ENCODE measurements at places on chromosomes 16 and 17.
A peak's percentile ranks its signal among the peaks of the same experiment; 100 is the strongest.

DNA sequence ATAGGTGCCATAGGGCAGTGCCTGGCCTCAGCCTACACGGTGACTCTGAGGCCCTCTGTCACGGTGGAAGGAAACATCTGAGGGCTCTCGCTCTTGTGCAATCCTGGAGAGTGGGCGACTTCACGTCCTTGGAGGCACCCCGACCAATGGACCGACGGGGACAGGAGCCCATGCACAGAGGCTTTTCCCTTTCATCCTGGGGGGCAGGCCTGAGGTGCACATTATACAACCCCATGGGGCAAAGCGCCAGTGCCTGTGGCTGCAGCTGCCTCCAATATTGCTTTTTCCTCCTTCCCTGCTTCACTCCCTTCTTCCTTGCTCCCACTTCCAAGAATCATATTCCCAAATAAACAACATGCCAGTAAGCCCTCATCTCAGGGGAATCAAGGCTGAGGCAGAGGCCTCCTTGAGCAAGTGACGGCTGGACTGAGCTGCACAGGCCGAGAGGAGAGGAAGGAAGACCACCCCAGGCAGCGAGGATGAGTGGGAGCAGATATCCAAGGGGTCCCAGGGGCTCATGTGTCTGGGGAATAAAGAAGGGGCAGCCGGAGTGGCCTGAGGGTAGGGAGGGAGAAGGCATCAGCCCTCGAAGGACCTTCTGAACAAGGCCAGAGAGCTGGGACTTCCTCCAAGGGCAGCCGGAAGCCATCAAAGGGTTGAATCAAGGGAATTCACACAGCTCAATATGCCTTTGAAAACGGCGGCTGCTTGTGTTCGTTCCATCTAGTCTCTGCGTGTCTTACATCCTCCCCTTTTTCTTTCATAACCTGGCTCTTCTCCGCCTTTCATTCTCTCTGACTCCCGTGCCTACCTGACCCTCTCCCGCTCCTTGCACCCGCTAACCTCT is 42.6 kb upstream of the RPL38 start:
- no peak for DNase-seq

- DNase-seq: no peak
Measured at GRCh38 chr16:54538276-54538675, 251.7 kb upstream of the IRX3 start.

- DNase-seq: no peak
Measured at GRCh38 chr17:58513267-58513964, 1.0 kb downstream of the MTMR4 start.

GRCh38 chr17:81302861-81303333 is 7.8 kb upstream of the SLC38A10 start:
- DNase-seq: no peak

DNA sequence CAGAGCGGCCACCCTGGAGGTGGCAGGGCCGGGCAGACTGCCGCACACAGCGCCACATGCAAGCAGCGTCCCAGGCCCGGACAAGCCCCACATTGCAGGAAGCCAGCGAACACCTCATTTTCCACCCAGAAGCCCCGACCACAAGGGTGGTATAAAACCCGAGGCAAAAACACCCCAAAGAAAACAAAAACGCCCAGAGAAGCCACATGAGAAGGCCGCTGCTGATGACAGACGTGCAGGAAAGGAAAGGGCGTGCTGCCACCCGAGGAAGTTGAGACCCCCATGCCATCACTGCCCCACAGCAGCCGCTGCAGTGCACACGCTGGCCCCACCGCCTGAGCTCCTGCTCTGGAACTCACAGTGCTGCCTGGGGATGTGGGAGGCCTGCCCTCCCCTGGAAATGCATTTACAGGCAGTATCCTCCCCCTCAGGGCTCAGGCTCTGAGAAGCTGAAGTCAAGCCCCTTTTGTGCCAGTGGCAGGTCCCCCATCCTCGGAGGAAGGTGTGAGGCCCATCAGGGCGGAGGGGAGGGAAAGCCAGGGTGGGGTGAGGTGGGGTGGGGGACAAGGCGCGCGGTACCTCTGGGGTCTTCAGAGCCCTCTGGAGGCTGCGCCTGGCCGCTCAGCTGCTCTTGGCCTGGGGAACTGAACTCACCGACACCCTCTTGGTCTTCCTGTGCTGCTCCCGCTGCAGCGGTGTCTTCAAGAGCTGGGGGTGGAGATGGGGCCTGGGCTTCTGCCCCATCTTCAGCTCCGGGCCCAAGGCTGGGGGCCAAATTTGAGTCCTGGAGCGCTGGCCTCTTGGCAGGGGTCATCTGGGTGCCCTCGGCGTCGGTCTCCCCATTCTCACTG is 62.0 kb downstream of the IL21R start:
- no peak for DNase-seq

- no peak for DNase-seq
Measured at GRCh38 chr17:40558890-40559563, 6.2 kb downstream of the CCR7 start.

DNA sequence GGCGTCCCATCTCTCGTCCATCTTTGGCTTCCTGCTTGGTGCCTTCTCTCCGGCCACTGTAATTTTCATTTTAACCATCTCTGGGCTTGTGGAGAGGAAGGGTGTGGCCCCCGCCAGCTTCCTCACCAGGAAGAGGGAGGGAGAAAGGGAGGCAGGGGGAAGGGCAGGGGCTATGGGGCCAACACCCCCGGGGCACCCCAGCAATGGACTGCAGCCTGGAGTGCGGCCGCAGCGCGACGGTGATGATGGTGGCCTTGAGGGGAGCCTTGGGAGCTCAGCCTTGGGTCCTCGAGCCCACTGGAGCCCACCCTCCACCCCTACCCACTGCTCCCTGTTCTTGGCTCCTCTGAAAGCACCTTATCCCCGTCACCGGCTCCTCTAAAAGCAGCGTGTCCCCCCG is 9.5 kb downstream of the METRNL start:
- no peak for DNase-seq

DNA sequence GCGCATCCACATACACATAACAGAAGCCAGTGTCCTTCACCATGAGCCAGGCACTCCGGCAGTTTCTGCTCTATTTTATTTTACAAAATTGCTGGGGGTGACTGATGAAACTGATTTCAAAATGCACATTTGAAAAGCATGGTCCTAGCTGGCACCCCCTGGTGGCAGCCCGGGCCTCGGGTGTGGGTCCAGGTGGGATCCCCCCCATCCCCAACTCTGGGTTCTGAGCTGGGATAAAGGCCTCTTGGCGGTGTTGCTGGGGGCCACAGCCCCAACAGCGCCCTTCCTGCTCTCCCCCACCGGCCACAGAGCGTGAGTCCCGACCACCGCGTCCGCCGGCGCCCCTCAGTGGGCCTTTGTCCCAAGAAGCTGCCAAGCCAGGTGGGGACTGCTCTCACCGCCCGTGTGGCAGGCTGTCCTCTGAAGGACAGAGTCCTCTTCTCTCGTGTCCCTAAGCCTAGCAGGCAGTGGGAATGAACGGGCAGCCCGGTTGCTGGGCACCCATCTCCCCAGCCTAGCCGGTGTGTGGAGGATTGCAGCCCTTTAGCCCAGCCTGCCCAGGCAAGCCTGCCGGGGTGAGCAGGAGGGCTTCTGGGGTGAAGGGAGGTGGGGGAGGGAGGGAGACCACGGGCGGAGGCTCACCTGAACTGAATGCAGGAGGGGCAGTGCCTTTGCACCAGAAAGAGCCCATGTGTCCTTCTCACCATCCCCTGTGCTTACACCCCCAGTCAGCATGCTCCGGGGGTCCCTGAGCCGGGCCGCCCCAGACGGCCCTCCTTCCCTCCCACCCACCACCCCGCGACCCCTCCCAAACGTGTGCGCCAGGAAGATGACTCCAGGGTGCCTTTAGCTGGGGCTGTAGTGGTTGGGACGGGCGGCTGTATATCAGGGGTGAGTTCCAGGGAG is 898 bp downstream of the SNAI3 start:
- DNase-seq: no peak

DNA sequence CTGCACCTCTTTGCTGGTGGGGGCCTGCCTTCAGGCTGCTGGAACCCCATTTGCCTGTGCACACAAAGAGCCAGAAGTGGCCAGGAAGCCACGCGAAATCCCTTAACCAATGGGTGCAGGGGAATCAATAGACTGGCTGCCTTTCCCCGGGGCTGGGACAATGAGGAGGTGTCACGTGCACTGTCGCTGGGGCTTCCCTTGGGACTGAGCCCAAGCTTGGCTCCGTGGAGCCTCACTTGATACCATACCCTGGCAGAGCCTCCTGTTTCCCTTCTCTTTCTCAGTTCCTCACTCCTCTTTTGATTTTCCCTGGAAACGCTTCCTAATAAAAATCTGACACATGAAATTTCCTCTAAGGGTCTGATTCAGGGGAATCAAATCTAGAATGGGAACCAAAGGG is 38.8 kb upstream of the C16orf82 start:
- DNase-seq: no peak

DNA sequence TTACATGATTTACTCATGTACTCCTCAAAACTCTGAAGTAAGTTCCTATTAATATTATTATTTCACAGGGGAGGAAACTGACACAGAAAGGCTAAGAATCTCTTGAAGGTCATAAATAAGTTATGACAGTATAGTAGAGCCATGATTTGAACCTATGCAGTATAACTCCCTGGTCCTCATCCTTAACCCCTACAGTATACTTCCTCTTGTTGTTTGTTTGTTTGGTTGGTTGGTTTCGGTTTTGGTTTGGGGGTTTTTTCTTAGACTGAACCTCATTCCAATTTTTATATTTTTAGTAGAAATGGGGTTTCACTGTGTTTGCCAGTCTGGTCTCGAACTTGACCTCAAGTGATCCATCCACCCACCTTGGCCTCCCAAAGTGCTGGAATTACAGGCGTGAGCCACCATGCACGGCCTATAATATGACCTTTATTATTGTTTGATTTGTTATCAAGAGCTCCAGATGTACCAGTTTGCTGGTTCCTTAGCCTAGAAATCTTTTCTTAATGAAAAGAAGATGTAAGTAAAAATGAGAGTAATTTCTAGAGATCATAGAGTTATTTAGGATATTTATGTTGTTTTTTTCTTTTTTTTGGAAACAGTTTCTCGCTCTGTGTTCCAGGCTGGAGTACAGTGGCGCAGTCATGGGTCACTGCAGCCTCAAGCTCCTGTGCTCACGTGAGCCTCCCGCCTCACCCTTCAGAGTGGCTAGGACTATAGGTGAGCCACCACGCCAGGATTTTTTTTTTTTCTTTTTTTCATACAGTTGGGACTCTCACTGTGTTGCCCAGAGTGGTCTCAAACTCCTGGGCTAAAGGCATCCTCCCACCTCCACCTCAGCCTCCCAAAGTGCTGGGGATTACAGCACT is 4.8 kb downstream of the PRR11 start:
- DNase-seq: no peak

DNA sequence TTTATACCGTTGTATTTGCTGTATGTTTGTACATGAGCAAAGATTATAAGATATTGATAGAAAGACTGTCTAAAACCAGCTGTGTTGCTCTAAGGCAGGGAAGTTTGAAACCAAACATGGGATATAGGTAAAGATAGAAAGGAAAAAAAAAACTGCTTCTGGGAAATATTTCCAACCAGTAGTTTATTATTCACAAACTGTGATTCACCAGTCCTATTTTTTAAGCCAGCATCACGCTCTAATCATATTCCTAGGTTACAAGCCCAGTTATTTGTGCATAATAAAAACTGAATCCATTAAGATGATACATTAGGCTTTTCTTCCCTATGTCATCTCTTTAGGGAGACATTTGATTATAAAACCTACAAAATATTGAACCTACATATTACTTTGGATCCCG is 4.0 kb downstream of the ERN1 start:
- no peak for DNase-seq

DNA sequence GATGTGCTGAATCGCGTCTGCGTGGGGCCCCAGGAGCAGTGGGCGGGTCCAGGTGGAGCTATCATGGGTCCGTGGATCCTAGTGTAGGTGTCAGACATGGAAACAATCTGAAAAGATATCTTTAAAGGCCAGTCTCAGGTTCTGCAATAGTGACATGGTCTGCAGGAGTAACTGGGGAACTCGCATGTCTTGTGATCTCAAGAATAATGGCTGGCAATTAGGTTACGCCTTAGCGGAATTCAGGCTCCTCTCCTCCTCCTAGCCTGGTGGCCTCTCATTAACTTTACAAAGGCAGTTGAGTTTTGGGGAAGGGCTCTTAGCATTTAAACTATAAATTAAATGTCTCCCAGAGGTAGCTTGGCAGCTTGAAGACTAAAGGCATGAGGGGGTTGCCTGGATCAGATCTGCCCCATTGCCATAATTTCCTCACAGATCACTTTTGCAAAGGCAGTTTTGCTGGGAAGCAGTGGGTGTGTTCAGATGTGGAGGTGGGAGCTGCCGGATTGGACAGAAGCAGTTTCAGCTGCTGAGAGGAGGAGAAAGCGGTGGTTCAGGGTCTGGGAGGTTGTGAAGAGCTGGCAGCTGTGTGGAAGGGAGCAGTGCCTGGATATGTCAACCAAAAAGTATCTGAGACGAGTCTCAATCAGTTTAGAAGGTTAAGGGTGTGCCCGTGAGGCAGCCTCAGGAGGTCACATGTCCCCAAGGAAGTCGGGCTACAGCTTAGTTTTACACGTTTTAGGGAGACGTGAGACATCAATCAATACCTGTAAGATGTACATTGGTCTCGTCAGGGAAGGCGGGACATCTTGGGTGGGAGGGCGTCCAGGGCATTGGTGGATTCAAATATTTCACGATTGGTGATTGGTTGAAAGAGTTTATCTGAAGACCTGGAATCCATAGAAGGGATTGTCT is 2.7 kb downstream of the TBCD start:
- peak; percentile 81 for DNase-seq

- DNase-seq: no peak
Measured at GRCh38 chr17:34243364-34244320, 11.4 kb upstream of the CCL2 start.

DNA sequence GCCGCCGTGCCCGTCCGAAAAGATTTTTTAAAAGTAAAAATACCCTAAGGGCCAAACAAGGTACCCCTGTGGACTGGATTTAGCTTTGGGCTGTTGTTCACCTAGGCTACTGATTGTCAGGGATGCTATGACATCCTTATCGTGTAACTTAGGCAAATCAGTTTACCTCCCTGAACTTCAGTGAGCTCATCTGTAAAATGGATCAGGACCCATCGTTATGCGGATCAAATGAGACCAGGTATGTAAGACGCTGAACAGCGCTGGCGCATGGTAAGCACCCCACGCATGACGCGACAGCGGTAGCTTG is 658 bp upstream of the ZNF771 start:
- no peak for DNase-seq

GRCh38 chr17:12642034-12642433 is 23.7 kb upstream of the MYOCD start:
- no peak for DNase-seq

DNA sequence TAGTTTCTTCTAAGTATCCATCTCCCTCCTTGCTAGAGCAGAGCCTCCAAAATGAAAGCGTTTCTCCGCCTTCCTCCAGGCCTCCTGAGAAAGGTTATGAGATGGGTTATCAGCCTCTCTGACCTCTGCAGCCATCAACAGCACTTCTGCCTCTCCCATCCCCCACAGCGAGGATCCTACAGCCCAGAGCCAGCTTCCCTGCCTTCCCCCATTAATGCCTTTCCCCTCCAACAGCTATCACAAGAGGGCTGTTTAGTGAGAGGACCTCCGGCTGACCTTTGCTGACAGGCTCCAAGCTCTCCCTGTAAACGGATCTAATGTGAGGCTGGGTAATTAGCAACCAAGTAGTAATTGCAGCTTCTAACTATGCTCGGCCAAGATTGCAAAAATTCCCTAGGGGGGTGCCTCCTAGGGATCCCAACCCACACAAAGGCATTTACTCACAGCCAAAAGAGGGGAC is 55.8 kb downstream of the ZFHX3 start:
- DNase-seq: peak; percentile 48

All from retinal pigment epithelial cell (primary cell).